Activated naive CD4-positive, alpha-beta T cell treated with anti-CD3 and anti-CD28 coated beads, Interleukin-2, amount 10 ng/mL, durations not matched to agents 7 days and 5 days (primary cell): ENCODE measurements at places on chromosomes 3 and 15.

DNA sequence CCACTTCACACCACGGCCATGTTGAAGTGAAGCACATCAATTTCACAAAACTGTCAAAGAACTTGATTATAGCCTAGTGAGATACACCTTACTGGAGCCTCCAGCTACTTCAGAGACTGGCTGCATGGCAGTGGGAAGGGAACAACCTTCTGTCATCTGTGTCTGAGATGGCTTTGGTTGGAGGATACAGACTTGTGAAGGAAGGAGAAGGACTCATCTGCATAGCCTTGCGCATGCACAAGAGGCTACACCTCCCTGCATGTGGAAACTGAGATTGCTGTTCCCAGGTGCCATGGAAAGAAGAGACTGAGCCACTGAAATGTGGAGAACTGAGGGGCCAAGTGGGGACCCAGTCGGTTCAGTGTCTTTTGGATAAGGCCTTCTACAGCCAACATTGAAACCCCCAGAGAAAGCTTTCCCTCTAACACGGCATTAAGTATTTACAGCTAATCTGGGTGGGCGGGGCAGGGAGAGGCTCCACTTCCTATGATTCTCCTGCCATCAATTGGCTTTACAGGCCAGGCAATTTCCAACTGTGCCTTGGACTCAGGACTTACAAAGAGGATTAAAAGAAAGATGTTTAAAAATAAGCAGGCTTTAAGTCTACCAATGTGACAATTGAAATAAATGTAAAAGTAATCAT, 58.8 kb downstream of the IL16 start:
- H3K27ac ChIP-seq, result no peak overlapping the region
- no peaks in the 10 kb centered on the region for H3K36me3 ChIP-seq
- peaks cover 37% of the 10 kb centered on the region for H3K27me3 ChIP-seq
- H3K4me1 ChIP-seq, result peaks cover 11% of the 10 kb centered on the region
- no peak for DNase-seq
- H3K4me3 ChIP-seq, result no peak overlapping the region

DNA sequence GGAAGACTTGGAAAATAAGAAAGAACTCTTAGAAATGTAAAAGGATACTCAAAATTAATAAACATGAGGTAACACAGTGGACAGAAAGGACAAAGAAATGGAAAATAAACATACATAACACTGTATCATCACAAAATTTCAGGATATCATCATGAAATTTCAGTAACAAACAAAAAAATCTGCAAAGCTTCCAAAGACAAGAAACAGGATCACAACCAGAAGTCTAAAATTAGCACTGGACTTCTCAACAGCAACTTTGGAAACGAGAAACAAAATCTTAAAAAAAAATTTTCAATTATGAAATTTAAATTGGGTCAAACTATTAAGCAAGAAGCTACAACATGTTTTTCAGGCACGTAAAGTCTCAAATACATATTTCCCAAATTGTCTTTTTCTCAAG, 238.8 kb downstream of the STAG1 start:
- H3K27ac ChIP-seq, result no peak overlapping the region
- H3K36me3 ChIP-seq, result peaks cover 12% of the 10 kb centered on the region
- no peak overlapping the region for H3K4me3 ChIP-seq
- H3K27me3 ChIP-seq, result no peaks in the 10 kb centered on the region
- DNase-seq, result no peak

DNA sequence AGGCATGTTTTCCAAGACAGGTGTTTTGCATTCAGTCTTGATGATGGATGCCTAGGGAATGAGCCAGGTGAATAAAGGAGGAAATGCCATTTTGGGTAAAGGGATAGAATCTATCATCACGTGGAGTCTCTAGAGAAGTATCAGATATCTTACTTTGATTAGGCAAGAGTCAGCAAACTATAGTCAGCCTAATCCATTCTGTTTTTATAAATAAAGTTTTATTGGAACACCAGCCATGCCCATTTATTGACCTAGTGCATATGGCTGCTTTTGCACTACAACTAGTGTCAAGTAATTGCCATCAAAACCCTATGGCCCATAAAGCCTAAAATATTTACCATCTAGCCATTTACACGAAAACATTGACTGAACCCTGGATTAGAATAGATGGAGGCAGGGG, 231.2 kb downstream of the SLC9A9 start:
- no peak overlapping the region for H3K4me3 ChIP-seq
- DNase-seq, result no peak
- H3K36me3 ChIP-seq, result no peaks in the 10 kb centered on the region
- no peaks in the 10 kb centered on the region for H3K27me3 ChIP-seq
- no peak overlapping the region for H3K27ac ChIP-seq
- H3K4me1 ChIP-seq, result no peaks in the 10 kb centered on the region

- H3K27me3 ChIP-seq, result no peaks in the 10 kb centered on the region
- no peak for DNase-seq
- H3K4me1 ChIP-seq, result no peaks in the 10 kb centered on the region
Measured at GRCh38 chr15:30870681-30871080, 33.0 kb upstream of the FAN1 start.

GRCh38 chr3:117927825-117928224, 1106.8 kb downstream of the IGSF11 start:
- no peak for DNase-seq
- H3K4me3 ChIP-seq, result no peak overlapping the region
- H3K36me3 ChIP-seq, result no peaks in the 10 kb centered on the region
- no peaks in the 10 kb centered on the region for H3K4me1 ChIP-seq
- H3K27ac ChIP-seq, result no peak overlapping the region
- H3K27me3 ChIP-seq, result no peaks in the 10 kb centered on the region

DNA sequence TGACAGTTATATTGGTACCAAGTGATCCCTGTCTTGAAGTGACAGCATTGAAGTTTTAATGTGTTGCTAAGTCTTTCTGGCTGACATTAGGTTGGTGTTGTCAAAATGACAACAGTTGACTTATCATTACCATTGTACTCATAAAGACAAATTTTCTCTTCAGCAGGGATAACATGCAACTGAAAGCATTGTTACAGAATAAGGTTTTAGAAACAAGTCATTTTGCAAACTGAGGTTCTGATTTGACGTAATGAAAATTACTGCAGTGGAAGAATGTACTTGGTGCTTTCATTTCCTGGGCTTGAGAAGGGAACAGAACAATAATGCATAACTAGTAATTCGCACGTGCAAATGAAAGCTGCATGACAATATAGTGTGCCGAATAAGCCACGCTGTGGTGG, 75.1 kb downstream of the MOBP start:
- no peaks in the 10 kb centered on the region for H3K36me3 ChIP-seq
- no peak overlapping the region for H3K4me3 ChIP-seq
- no peaks in the 10 kb centered on the region for H3K4me1 ChIP-seq
- DNase-seq, result no peak

DNA sequence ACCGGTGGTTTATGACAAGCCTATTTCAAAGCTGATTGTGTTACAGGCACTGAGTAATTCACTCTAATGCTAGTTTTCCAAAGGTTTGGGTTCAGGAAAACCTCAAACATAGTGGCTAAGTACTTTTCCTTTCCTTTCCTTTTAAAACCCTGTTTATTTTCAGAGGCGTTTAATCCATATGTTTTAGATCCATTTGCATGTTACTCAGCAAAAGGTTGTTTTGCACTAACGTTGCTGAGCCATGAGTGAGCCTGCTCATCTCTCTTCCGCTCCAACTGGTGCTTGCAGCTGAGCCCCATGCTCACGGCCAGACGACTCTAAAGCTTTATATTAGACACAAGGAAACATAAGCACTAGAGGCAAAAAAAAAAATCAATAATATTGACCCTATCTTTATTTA, 9.4 kb downstream of the CEMIP start:
- no peak overlapping the region for H3K4me3 ChIP-seq
- H3K27ac ChIP-seq, result no peak overlapping the region
- DNase-seq, result no peak
- peaks cover 23% of the 10 kb centered on the region for H3K27me3 ChIP-seq
- peaks cover 4% of the 10 kb centered on the region for H3K4me1 ChIP-seq

- H3K4me1 ChIP-seq, result peaks cover 14% of the 10 kb centered on the region
- H3K27me3 ChIP-seq, result no peaks in the 10 kb centered on the region
- DNase-seq, result no peak
- no peaks in the 10 kb centered on the region for H3K36me3 ChIP-seq
- no peak overlapping the region for H3K4me3 ChIP-seq
Measured at GRCh38 chr15:28978011-28978378, 92.2 kb downstream of the APBA2 start.

GRCh38 chr15:73781038-73781925, 28.1 kb upstream of the INSYN1 start:
- peak; percentile 26 for DNase-seq
- peaks cover 12% of the 10 kb centered on the region for H3K27me3 ChIP-seq
- H3K4me3 ChIP-seq, result no peak overlapping the region
- H3K27ac ChIP-seq, result no peak overlapping the region

- no peaks in the 10 kb centered on the region for H3K4me1 ChIP-seq
- no peak overlapping the region for H3K4me3 ChIP-seq
- no peak for DNase-seq
- no peaks in the 10 kb centered on the region for H3K36me3 ChIP-seq
- no peak overlapping the region for H3K27ac ChIP-seq
Measured at GRCh38 chr3:129702934-129703712, 96.6 kb upstream of the PLXND1 start.

DNA sequence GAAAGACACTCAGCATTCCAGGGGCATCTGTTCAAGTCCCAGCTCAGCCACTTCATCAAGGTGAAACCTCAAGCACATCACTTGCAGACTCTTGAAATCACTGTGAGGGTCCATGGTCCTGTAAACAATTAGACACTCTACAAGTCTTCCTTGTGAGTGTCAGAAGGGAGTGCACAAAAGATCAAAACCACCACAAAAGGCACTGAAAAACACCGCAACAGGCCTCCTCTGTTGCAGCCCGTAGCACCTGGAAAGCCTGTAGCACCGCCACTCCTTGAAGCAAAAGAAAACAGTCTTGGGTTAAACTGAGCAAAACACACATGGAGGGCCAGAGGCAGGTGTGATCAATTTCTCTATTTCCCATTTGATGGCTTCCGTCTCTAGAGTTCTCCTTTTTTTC, 63.8 kb upstream of the SNRK start:
- peak overlapping the region; percentile 80 for H3K27ac ChIP-seq
- peak; percentile 65 for DNase-seq
- H3K4me3 ChIP-seq, result no peak overlapping the region
- peaks cover 57% of the 10 kb centered on the region for H3K4me1 ChIP-seq
- peaks cover 29% of the 10 kb centered on the region for H3K36me3 ChIP-seq

GRCh38 chr15:57607570-57608000, 15.9 kb downstream of the MYZAP start:
- H3K4me1 ChIP-seq, result no peaks in the 10 kb centered on the region
- DNase-seq, result no peak
- H3K4me3 ChIP-seq, result no peak overlapping the region
- H3K27ac ChIP-seq, result no peak overlapping the region

GRCh38 chr3:37511463-37511920, 337.1 kb upstream of the LRRFIP2 start:
- no peaks in the 10 kb centered on the region for H3K4me1 ChIP-seq
- no peaks in the 10 kb centered on the region for H3K36me3 ChIP-seq
- no peak overlapping the region for H3K27ac ChIP-seq
- H3K27me3 ChIP-seq, result peaks cover 16% of the 10 kb centered on the region
- no peak for DNase-seq
- no peak overlapping the region for H3K4me3 ChIP-seq

DNA sequence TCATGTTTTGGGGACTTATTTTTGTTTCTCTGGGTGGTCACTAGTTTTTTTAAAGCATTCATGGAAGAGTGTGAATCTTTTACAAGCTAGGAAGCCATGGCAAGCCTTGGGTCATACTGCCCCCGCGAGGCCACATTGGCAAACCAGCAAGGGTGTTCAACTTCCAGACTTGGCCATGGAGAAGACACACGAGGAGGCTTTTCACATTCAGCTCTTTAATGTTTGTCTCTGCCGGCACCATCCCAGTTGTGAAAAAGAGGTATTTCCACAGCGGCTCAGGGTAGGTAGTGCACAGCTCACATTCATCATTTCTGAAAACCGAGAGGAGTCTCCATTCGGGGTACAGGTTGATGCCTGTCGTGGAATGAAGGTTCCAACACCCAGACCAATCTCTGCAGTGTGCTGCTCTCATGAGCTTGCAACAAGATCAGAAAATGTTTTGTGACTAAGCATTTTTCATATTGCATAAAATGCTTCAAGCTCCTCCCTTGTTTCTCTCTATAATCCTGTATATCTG, 7.7 kb downstream of the CCR5 start:
- peaks cover 65% of the 10 kb centered on the region for H3K4me1 ChIP-seq
- H3K27me3 ChIP-seq, result peaks cover 15% of the 10 kb centered on the region
- peaks cover 11% of the 10 kb centered on the region for H3K36me3 ChIP-seq
- DNase-seq, result peak; percentile 81
- H3K4me3 ChIP-seq, result no peak overlapping the region

- no peak overlapping the region for H3K4me3 ChIP-seq
- no peaks in the 10 kb centered on the region for H3K36me3 ChIP-seq
- no peaks in the 10 kb centered on the region for H3K27me3 ChIP-seq
- H3K4me1 ChIP-seq, result no peaks in the 10 kb centered on the region
- no peak for DNase-seq
Measured at GRCh38 chr3:26068890-26069289, 279.0 kb downstream of the OXSM start.

DNA sequence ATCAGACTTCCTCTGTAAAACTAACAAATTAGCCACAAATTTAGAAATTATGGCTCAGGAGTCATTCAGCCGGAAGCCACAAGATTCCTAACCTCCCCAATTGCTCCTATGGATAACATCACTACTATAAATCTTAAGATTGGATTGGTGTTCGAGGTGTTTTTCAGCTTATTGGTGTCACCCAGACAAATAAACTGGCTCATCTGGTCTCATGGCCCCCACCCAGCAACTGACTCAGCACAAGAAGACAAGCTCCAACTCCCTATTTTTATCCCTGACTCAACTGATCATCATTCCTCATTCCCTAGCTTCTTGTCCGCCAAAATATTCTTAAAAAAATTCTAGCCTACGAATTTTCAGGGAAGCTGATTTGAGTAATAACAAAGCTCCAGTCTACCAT, 135.1 kb upstream of the STRIT1 start:
- H3K4me1 ChIP-seq, result no peaks in the 10 kb centered on the region
- no peak overlapping the region for H3K27ac ChIP-seq
- H3K36me3 ChIP-seq, result no peaks in the 10 kb centered on the region
- no peak for DNase-seq
